ENCODE measurements at places on chromosomes 3 and 15.

DNA sequence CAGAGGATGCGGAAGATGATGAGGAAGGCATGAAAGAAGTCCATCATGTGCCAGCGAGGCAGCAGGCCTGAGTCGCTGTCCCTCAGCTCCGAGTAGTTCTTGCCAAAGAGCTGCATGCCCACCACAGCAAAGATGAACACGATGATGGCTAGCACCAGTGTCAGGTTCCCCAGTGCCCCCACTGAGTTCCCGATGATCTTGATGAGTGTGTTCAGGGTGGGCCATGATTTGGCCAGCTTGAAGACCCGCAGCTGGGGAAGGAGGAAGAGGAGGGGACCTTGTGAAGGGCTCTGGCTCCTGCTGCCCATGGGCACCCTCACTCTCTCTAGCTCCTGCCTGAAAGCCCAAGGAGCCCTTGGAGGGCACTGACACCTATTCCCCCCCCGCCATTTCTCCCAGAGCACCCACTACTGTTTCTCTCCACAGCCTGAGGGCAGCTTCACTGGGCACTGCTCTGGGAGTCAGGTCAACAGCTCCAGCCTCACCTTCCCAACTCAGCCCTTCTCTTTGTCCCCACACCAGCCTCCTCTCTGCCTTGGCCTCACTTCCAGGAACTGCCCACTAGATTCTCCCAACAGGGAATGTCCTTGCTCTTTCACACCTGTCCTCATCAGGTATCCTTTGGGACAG lies 63.6 kb downstream of the SCN5A start:
- no peak for DNase-seq

GRCh38 chr3:124373524-124373923 lies 356.7 kb upstream of the UMPS start:
- no peak for DNase-seq

DNA sequence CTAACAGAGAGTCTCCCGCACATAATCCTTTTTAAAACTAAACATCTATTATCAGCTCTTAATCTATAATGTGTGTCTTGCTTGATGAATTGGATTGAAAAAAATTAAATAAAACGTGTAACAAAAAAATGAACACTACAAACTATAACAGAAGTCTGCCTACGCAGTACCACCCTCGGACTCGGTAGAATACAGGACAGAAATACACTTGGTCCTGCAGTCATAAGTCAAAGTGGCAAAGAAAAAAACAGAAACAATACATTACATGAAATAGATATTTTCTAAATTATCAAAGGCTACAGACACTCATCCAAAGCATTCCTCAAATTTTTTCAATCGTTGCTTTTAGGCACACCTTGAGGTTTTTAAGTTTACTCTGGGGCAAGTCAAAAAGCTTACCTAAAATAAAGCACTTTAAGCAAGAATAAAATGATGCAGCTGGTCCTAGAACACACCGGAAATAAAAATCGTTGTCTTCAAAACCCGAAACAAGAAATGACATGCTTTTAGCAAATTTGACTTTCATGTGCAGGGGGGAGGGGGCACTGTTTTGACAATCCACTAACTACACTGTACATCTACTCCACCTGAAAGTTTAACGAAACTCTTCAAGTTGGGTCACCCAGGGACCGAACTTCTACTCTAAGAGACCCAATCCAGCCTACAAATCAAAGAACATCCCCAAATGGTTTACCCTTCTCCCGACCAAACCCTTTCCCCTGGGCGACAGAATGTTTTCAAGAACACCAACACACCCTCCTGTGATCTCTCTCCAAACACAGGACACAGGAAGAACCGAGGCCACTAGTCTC lies 1.3 kb downstream of the ADAM10 start:
- DNase-seq: no peak

DNA sequence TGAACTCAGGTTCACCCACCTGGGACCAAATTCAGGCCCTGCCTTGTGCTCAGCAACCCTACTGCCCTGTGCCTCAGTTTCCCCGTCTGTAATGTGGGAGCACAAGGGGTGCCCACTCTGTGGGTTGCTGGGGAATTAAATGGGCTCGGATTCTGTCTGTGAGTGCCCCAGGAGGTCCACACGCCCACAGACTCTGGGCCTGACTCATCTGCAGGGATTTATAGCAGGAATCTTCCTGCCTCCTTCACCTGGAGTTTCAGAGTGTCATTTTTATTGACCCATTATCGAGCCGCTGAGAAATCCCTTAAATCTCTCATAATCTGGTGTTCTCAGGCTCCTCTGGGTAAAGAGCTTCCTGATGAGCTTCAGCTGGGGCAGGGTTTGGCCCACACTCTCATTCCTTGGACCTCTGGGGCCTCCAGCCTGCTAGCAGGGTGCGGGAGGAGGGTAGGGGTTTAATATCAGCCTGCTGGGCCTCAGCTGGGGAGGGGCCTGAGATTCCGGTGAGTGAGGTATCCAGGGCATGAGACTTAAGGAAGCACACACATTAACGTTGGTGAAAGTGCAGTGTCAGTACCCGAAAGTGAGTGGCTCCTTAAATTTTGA lies 16.4 kb downstream of the C3orf18 start:
- no peak for DNase-seq

GRCh38 chr3:9862391-9863057 lies 17.5 kb downstream of the CIDEC start:
- peak; percentile 13 for DNase-seq

DNA sequence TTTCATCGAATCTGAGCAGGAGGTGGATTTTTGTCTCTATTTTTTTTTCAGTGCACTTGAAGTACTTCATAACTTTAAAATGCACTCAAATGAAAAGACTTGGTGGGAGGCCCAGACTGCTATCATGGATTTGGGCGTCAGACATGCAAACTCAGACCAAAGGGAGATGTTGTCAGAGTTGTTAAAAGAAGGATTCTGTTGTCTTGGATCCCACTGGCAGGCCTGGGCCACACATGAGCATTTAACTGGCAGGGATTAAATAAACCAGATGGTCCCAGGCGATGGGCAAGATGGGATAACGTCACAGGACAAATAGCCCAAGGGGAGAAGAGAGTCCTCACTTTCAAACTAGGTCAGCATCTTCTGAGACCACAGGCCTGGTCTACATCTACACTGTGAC lies 15.4 kb downstream of the RTP1 start:
- DNase-seq: no peak

DNA sequence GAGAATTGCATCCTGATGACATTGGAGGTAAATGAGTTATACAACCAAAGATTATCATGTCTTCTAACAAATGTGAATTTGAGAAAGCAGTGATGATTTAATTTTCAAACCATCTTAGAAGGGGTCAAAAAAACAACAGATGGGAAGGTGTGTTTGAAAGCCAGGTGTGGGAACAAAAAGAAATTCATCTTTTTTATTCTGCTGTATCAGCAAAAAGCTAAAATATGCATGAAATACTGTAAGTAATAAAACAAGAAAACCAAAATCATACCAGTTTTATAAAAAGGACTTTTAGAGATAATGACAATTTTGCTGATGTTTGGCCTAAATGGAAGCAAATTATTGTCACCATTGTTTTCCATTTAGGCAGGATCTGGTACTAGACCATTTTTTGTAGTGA lies 145.5 kb downstream of the FBN1 start:
- DNase-seq: no peak

- no peak for DNase-seq
Observed at GRCh38 chr3:107428051-107428858, 51.0 kb downstream of the CCDC54 start.

- DNase-seq: no peak
Observed at GRCh38 chr3:63051920-63052319, 176.7 kb upstream of the CADPS start.

DNA sequence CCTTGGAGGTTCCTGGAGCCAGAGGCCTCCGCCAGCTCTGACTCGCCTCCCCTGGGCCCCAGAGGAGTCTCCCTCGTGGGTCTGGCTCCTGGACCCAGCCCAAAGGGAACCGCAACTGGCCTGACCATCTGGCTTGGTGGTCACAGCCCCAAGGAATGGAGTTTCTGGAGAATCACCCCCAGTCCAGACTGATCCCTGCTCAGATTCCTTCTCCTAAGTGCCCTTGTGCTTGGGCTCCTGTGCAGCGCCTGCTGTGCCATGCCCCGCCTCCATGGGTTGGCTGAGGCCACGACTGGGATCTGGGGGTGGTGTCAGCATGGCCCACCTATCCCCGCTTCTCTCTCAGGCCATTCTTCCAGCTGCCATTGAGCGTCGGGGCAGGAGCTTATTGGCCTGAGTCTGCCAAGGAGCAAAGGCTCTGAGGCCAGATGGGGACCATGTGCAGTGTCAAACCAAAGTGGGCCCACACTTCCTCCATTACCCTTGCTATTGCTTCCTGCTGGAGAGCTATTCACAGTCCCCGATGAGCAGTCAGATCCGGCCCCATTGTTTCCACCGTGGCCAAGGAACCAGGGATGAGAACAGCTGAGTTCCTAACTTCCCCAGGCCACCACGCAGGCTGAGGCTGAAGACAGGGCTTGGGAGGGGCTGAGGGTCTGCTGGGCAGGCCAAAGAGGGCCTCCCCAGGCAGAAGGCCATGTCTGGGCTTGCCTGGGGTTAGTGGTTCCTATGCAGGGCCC lies 19.0 kb downstream of the CSPG4 start:
- DNase-seq: no peak

DNA sequence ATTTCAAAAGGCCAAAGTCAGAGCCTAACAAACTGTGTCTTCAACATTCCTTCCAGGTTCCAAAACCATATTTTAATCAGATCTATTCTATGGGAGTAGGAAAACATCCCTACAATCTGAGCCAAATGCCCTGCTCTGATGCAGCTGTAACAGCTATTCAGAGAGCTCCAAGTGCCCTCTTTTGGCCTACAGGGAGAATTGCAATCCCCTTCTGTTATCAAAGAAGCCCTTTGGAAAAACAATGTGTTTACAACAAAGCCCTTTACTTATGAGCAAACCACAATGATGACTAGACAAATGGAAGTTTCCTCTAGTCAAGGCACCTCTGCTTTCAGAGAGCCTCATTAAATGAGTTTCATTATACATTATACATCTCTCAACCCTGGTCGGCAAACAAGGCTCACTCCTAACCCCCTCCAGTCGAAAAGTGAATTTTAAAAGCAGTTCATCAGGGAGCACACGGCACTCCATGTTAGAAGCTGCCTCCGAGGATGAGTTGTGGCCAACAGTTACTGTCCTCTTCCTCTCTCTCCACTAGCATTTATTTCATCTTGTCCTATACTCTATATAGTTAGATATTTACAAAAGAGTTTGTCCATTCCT lies 42.6 kb upstream of the TMCO5A start:
- DNase-seq: no peak

DNA sequence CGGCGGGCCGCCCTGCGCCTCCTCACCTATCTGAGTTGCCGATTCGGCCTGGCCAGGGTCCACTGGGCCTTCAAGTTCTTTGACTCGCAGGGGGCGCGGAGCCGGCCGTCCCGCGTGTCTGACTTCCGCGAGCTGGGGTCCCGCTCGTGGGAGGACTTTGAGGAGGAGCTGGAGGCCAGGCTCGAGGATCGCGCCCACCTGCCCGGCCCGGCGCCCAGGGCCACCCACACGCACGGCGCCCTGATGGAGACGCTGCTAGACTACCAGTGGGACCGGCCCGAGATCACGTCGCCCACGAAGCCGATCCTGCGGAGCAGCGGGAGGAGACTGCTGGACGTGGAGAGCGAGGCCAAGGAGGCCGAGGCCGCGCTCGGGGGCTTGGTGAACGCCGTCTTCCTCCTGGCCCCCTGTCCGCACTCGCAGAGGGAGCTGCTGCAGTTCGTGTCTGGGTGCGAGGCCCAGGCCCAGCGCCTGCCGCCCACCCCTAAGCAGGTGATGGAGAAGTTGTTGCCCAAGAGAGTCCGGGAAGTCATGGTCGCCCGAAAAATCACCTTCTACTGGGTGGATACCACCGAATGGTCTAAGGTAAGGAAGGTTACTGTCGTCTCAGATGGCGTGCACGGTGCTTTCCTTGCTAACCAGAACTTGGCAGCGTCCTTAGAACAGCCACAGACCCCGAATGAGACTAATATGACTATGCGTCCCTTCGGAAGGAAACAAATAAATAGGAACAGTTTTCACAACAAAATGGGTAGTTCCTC lies 567 bp downstream of the TICRR start:
- peak; percentile 2 for DNase-seq

- no peak for DNase-seq
Observed at GRCh38 chr3:30609930-30610701, 3.7 kb downstream of the TGFBR2 start.

DNA sequence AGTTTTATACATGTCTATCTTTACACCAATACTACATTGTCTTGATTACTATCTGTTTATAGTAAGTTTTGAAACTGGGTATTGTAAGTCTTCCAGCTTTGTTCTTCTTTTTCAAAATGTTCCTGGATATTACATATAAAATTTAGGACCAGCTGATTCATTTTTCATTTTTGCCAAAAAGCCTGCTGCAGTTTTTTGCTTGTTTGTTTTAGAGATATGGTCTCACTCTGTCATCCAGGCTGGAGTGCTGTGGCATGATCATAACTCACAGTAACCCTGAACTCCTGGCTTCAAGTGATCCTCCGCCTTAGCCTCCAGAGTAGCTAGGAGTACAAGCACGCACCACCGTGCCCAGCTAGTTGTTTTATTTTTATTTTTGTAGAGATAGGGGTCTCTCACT lies 20.4 kb upstream of the AP4E1 start:
- DNase-seq: no peak

GRCh38 chr3:123385981-123386380 lies 62.9 kb downstream of the ADCY5 start:
- no peak for DNase-seq

DNA sequence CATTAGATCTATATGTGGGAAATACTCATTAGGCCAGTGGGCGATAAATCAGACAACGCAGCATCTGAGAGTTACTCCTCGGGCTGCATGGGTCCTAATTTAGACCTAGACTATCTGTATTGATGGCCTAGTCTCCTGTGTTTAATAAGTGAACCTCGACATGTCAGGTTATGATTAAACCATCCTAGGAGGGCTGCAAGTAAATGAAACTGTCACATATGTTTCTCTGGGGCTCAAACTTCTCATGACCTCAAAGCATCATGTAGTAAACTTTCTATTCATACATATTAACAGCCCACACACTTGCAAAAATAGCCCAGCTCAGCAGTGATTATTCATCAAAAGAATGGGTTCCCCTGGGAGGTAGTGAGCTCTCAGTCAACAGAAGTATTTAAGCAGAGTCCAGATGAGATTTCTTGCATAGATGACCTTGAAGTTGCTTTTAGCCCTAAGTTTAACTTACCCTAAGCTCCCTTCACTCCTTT lies 51.6 kb downstream of the RAB11A start:
- no peak for DNase-seq

DNA sequence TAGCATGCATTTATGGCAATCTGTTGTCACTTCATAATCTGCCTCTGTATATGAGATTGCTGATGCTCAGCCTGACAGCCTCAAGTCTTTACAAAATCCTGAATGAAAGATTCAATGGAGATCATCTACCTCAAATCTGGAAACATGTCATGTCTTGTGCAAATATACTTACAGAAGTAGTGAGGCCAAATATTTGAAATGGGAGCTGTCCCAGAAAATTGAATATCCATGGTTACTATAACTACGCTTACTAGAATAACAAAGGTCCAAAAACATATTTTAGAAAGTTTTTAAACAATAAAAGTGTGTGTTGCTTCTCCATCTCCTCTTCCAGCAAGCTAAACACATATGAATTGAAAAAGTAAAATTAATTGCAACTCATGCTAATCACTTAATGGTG lies 133.2 kb upstream of the DPH6 start:
- DNase-seq: no peak
